ENCODE measurements at places on chromosomes 3 and 15.

DNA sequence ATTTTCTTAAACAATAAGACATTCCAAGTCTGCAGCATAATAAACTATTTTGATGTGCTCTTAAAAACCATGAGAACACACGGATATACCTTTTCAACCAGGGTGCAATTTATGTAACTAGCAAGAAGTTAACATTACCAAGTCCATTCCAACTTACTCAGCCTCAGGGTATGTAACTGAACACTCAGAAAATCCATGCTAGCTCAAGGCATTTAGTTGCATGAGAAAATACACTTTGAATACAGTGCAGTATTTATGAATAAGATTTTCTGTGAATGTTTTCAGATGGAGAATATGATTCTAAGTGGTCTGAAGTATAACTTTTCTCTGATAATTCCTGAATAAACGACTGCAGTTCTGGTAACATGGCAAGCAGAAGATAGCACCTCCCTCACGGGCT, 124.3 kb downstream of the SNRK start:
- DNase-seq, result no peak

DNA sequence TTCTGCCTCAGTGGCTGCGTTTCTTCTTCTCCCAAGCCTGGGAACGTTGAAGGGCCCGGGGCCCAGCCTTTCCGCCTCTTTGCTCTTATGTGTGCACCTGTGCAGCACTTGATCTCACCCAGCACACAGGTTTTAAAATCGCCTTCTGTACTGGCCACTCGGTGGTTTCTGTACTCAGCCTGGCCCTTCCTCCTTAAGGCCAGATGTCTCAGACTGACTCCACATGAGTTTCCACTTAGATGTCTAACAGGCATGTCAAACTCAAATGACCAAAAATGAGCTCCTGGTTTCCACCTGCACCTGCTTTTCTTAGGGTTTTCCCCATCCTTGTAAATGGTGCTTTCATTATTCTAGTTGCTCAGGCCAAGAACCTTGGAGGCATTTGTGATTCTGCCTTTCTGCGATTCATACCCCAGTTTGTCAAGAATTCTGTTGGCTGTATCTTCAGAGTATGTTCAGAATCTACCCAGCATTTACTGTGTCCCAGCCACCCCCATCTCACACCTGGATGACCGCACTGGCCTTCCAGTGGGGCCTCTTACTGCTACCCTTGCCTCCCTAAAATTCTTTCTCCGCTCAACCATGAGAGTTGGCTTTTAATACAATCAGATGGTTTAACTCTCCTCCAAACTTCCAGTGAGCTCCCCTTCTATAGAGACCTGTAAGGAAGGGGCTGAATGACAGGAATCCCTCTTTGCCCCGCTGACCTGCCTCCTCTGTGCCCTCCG, 2.2 kb upstream of the TRAK1 start:
- DNase-seq, result no peak

GRCh38 chr15:93036951-93037819, 51.8 kb downstream of the RGMA start:
- no peak for DNase-seq

- no peak for DNase-seq
These were observed 56.6 kb downstream of the RLBP1 start for GRCh38 chr15:89164712-89165211.

- DNase-seq, result no peak
These were observed 27.6 kb downstream of the BDH1 start for GRCh38 chr3:197528190-197528589.

GRCh38 chr3:182629521-182629920, 163.8 kb upstream of the ATP11B start:
- no peak for DNase-seq

DNA sequence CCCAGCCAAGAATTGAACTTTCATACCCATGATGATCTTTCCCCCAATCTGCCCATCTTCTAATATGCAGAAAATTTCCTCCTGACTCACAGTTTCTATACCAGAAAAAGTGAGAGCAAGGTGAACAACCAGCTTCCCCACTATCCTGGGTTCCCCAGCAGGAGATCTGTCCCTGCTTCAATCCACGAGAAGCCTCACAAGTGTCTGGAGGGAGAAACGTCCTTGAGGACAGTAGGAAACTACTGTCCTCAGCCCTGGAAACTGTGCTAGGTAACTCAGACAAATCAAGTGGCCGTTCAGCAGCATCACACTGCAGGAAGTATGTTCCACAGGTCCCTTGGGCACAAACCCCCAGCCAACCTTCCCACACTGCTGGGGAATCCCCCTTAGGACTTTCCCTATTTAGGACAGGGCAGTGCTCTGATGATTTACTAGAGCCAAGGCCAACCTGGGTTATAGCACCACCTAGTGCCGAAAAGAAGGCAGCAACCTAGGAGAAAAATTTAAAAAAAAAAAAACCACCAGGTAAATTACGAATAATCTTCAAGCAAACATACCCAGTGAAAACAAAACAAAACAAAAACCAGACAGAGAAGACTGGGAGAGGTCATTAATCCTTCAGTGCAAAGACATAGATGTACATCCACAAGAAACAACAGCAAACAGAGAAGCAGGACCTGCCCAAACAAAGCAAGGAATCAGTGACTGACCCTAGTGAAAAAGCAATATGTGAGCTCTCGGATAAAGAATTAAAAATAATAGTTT, 36.0 kb downstream of the MORC1 start:
- DNase-seq, result peak; percentile 9

DNA sequence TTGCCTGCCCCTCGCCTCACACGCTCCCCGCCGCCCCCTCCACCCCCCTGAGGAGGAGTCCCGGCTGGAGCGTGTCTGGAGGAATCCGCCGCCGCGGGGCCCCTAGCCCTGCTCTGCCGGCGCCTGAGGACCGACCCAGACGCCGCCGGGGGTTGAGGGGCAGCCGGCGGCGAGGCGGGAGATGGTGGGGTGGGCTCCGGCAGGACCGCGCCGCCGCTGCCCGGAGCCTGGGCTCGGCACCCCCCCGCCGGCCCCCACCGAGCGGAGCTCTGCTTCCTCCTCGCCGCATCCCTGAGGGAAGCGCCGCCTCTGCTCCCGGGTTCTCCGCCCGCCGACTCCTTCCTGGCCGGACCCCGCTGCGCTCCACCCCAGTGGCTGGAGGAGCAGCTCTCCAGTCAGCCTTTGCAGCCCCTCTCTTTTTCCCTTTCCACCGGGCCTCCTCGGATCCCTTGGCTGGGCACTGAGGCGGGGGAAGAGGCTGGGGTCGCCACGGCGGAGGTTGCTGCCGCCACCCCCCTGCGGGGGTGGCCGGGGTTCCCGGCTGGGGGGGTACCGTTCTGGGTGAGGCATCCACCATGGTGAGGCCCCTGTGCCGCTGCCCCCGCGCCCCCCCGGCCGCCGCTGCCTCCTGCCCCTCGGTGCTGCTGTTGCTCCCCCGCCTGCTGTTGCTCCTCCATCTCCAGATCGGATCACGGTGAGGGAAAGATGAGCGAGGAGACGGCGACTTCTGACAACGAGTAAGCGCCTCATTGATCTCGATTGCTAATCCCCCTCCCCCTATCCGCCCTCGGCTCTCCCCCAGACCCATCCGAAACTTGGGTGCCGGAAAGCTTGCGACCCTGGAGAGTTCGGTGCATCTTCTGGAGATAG, at the start of gene SPRED1:
SPRED1 (plus strand) TSS at position 356 of the 870 bp plus-strand sequence; CDS start at position 706, 350 bp downstream.
- DNase-seq, result no peak

GRCh38 chr15:57312318-57313133, 63.8 kb upstream of the CGNL1 start:
- DNase-seq, result no peak

GRCh38 chr3:150626148-150626930, 23.2 kb downstream of the SELENOT start:
- DNase-seq, result no peak

DNA sequence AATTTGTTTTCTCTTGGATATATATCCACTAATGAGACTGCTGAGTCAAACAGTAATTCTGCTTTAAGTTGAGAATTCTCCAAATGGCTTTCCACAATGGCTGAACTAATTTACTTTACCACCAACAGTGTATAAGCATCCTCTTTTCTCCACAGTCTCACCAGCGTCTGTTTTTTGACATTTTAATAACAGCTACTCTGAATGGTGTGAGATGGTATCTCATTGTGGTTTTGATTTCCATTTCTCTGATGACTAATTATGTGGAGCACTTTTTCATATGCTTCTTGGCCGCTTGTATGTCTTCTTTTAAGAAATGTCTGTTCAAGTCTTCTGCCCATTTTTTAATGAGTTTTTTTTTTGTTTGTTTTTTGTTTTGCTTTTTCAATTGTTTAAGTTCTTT, 206.2 kb downstream of the CTNNB1 start:
- DNase-seq, result no peak

DNA sequence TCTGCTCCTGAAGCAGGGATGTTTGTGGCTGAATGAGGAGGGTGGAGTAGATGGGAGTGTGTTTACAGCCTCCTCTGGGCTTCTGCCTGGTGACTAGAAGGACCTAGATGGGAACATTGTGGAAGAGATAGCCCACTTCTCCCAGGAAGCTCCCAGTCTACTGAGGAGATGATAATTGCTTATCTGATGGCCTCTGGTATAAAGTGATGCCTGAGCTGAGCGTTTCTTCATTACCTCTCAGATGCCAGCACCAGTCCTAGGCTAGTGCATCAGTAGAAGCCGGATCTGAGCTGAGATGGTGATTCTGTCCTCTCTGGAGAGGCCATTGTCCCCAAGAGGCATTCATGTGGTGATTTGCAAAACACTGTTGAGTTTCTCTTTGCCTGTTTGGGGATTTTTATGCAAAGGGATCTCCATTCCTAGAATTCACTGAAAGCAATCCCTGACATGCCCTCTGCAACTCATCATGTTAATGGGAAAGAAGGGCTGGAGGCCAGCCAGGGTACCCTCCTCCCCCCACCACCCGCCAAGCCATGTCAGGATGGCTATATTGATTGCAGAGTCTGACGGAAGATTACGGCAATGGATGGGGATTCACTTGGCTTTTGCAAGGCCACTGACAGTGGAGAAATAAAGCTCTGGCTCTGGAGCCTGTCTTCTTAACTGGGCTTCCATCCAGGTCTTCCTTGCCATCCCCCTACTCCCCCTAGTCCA, 166.4 kb upstream of the ROPN1 start:
- DNase-seq, result no peak

- no peak for DNase-seq
These were observed 83.3 kb upstream of the TSC22D2 start for GRCh38 chr3:150324788-150325187.

DNA sequence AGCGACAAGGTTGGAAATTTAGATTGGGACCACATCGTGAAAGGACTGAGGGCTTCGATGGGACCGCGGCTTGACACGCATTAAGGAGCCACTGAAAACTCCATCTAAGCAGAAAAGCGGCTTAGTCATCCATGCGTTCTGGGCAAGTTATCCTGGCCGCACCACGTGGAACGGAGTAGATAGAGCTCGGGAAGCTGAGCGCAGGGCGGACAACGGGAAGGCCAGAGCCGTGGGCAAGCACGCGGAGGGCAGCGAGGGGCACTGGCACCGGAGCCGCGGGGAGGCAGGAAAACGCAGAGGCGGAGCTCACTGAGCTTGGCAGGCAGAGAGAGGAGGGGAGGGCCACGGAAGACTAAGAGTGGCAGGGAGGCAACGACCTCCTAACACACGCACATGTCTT, 61.3 kb upstream of the VGLL4 start:
- no peak for DNase-seq

GRCh38 chr15:62469874-62470688, 305.0 kb upstream of the C2CD4B start:
- no peak for DNase-seq
